ENCODE measurements at places on chromosomes 1 and 21.

GRCh38 chr1:2273401-2274090 is 45.4 kb downstream of the SKI start:
- no peak for DNase-seq

DNA sequence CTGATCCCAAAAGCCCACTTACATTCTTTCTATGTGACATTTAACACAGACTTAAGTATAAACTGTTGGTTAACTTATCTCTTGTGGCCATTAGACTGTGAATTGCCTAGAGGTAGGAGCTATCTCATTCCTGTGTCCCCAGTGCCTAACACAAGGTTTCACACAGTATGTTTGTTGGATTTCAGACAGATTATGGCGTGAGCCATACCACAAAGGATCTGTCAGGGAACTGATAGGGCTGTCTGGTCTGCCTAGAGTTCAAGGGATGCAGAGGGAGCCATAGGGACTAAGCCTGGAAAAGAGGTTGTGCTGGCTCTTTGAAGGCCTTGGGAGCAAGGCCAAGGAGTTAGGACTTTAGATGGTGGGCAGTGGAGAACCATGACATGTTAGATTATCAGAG is 40.0 kb downstream of the MEF2D start:
- no peak for DNase-seq

GRCh38 chr21:34526618-34527290 is 14.7 kb upstream of the KCNE1 start:
- peak; percentile 66 for DNase-seq

- no peak for DNase-seq
Observed at GRCh38 chr21:35222541-35222941, 173.4 kb upstream of the RUNX1 start.

DNA sequence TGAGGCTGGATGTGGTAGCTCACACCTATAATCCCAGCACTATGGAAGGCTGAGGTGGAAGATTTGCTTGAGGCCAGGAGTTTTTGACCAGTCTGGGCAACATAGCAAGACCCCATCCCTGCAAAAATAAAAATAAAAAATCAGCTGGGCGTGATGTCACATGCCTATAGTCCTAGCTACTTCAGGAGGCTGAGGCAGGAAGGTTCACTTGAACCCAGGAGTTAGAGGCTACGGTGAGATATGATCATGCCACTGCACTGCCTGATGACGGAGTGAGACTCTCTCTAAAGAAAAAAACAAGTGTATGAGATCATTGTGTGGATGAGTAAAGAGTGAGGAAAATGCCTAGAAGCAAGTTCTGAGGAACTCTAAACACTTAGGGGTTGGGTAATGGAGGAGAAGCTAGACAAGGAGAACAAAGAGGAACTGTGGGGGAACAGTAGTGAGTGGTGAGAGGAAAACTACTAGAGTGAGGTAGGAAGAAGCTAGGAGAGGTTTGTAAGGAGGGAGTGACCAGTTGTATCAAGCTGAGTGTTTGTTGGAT is 17.0 kb downstream of the CLIC4 start:
- DNase-seq: no peak
